ENCODE measurements at places on chromosomes 11 and 22. TPM values are rescaled to one million over a fixed set of nuclear protein-coding genes. Genes with fewer than 3 reads are reported as not detected.

GRCh38 chr22:42933485-42934091 lies 76.5 kb upstream of the ARFGAP3 start:
- no peak overlapping the region for H3K27ac ChIP-seq
- H3K27me3 ChIP-seq: no peaks in the 10 kb centered on the region
- DNase-seq: no peak
- H3K4me1 ChIP-seq: peaks cover 81% of the 10 kb centered on the region

DNA sequence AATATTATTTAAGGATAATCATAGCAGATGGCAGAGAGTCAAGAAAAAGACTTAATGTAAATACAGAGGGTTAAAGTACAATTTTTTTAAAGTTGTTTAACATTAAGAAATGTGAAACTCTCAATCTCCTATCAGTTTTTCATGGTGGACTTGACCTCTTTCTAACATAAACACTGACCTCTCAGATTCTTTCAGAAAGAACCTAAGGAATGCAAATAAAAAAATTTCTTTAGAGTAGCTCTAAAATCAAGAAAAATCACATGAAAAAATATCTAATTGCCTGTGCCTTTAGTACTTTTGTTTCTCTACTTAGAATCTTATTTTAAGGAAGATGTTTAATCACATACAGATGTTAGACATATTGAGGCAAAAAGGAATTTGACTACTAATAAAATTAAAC lies 12.9 kb downstream of the RNF141 start:
- H3K4me1 ChIP-seq: peaks cover 14% of the 10 kb centered on the region
- no peaks in the 10 kb centered on the region for H3K27me3 ChIP-seq
- no peak for DNase-seq

DNA sequence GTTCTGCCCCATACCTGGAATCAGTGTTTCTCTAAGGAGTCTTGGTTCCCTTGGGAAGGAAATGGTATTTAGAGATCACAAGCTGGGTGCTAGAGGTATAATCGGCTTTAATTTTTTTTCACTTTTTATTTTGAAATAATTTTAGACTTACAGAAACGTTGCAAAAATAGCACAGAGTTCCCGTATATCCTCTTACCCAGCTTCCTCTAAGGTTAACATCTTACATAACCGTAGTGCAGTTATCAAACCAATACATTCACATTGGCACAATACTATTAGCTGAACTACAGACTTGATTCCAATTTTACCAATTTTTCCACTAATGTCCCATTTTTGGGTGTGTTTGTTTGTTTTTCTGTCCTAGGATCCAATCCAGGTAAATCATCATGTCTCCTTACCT lies 63.8 kb downstream of the RBX1 start:
- H3K27ac ChIP-seq: no peak overlapping the region
- no peaks in the 10 kb centered on the region for H3K4me1 ChIP-seq
- no peak overlapping the region for H3K4me3 ChIP-seq
- peaks cover 1% of the 10 kb centered on the region for H3K27me3 ChIP-seq
- H3K36me3 ChIP-seq: no peaks in the 10 kb centered on the region

- H3K27me3 ChIP-seq: no peaks in the 10 kb centered on the region
- H3K27ac ChIP-seq: peak overlapping the region; percentile 86
- peaks cover 37% of the 10 kb centered on the region for H3K4me1 ChIP-seq
- H3K4me3 ChIP-seq: peak overlapping the region; percentile 77
- H3K36me3 ChIP-seq: no peaks in the 10 kb centered on the region
Observed at GRCh38 chr11:76859708-76860227, 950 bp upstream of the ACER3 start.

The CARD16 gene
- total RNA-seq: 41.5 TPM
